ENCODE measurements at places on chromosomes 12 and 14. TPM values are rescaled to one million over a fixed set of nuclear protein-coding genes. Genes with fewer than 3 reads are reported as not detected.

DNA sequence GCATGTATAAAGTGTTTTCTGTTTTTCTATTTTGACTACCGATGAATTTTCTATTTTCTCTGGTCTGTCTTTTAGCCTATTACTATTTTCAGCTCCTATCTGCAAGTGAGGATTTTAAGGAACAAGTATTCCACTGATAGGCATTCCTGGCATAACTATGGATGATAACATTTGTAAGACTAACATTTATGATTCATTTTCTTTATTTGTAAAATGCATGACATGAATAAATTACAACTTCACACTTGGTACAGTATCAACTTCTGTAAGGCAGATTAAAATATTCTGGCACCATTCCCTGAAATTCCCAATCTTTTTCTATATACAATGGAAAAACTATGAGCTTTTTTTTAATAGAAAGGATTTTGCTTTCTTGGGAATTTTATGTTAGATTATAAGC is 121.0 kb upstream of the GARIN2 start:
- H3K27ac ChIP-seq = no peak overlapping the region
- no peak overlapping the region for H3K4me3 ChIP-seq
- H3K36me3 ChIP-seq = no peaks in the 10 kb centered on the region
- H3K27me3 ChIP-seq = no peaks in the 10 kb centered on the region

- H3K4me1 ChIP-seq = peaks cover 9% of the 10 kb centered on the region
- no peak for DNase-seq
- H3K27me3 ChIP-seq = peaks cover 49% of the 10 kb centered on the region
- no peak overlapping the region for H3K27ac ChIP-seq
These were observed 94.3 kb downstream of the GALNT8 start for GRCh38 chr12:4814485-4814884.

GRCh38 chr12:31850268-31850667 is 108.9 kb upstream of the RESF1 start:
- H3K36me3 ChIP-seq = no peaks in the 10 kb centered on the region
- no peak overlapping the region for H3K27ac ChIP-seq
- H3K4me1 ChIP-seq = peaks cover 24% of the 10 kb centered on the region

GRCh38 chr14:51609955-51610283 is 41.8 kb upstream of the FRMD6 start:
- DNase-seq = no peak
- H3K27ac ChIP-seq = no peak overlapping the region
- no peaks in the 10 kb centered on the region for H3K36me3 ChIP-seq
- H3K4me3 ChIP-seq = no peak overlapping the region

- H3K27me3 ChIP-seq = no peaks in the 10 kb centered on the region
- peak overlapping the region; percentile 68 for H3K27ac ChIP-seq
- H3K4me3 ChIP-seq = peak overlapping the region; percentile 37
- no peak for DNase-seq
- peaks cover 4% of the 10 kb centered on the region for H3K36me3 ChIP-seq
These were observed 56.4 kb upstream of the ATP2A2 start for GRCh38 chr12:110224379-110225304.

DNA sequence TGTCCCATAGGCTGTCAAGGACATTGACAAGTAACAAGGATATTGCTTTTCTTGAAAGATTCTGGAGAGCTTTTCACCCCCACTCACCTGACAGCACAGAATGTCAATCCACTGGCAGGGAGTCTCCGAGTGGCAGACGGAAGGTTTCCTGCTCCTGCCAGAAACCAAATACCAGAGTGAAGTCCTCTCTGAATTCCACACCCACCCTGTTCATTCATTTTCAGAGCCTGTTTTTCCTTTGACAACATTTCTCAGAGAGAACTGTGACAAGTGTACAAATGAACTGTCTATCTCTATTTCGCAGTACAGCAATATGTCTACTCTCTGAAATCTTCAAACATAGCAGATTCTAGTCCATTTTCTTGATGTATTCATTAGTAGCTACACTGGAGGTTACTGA is 26.2 kb upstream of the BICD1 start:
- no peaks in the 10 kb centered on the region for H3K4me1 ChIP-seq
- no peaks in the 10 kb centered on the region for H3K27me3 ChIP-seq
- H3K4me3 ChIP-seq = no peak overlapping the region
- DNase-seq = no peak
- no peak overlapping the region for H3K27ac ChIP-seq

GRCh38 chr12:33529810-33530209 is 90.2 kb upstream of the SYT10 start:
- no peaks in the 10 kb centered on the region for H3K27me3 ChIP-seq
- H3K4me3 ChIP-seq = no peak overlapping the region
- no peak for DNase-seq
- H3K4me1 ChIP-seq = no peaks in the 10 kb centered on the region
- H3K36me3 ChIP-seq = no peaks in the 10 kb centered on the region
- no peak overlapping the region for H3K27ac ChIP-seq

- peak; percentile 80 for DNase-seq
- H3K4me3 ChIP-seq = peak overlapping the region; percentile 88
These were observed 106.6 kb downstream of the PRICKLE1 start for GRCh38 chr12:42482748-42483520.

DNA sequence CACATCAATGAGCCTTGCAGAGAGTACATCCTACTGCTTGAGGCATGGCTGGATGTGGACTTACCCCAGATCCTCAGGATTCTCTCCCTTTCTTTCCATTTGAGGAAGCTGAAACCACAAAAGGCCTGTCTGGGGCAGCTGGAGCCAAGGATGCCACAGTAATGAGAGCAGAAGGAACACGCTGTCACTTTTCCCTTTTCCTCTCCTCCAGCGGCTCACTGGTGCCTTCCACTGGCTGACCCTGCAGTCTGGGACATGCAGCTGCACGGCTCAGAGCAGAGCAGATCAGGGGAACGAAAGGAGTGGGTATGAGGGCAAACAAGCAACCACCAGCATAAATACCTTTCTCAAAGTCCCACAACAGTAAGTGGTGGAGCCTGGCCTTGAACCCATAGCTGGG is 78.2 kb downstream of the GAS2L3 start:
- no peak overlapping the region for H3K4me3 ChIP-seq
- no peak for DNase-seq
- H3K27ac ChIP-seq = no peak overlapping the region
- peaks cover 4% of the 10 kb centered on the region for H3K27me3 ChIP-seq

DNA sequence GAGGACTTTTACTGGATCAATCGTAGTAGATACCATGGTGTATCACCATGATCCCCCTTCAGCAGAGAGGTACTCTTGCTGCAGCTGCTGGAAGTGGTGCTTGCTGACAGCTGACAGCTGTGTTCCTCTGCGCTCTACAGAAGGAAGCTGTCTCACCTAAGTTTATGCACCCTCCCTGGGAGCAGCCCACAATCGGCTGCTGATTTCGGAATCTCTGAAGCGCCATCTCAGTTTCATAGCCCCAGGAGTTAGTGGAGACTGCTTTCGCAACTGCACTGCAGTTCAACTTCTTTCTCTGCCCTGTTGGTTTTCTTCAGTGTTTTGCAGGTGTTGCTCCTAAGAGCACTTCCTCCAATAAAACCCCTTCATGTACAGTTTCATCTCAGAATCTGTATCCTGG is 237.9 kb downstream of the PAWR start:
- no peak for DNase-seq
- no peaks in the 10 kb centered on the region for H3K36me3 ChIP-seq

DNA sequence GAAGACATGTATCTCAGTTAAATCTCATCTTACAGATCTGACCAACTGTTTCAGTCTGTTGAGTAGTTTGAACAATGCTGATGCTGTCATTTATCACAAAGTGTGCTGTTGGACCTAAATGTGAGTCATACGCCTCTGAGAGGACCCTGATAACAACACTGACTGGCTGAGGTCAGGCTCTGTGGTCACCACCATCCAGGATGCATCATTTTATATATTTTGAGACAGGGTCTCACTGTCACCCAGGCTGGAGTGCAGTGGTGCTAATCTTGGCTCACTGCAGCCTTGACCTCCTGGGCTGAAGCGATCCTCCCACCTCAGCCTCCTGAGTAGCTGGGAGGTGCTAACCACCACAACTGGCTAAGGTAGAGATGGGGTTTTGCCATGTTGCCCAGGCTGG is 181.0 kb upstream of the RGS6 start:
- H3K4me1 ChIP-seq = peaks cover 10% of the 10 kb centered on the region
- no peak for DNase-seq
- H3K27ac ChIP-seq = no peak overlapping the region
- H3K27me3 ChIP-seq = no peaks in the 10 kb centered on the region
- no peaks in the 10 kb centered on the region for H3K36me3 ChIP-seq
- no peak overlapping the region for H3K4me3 ChIP-seq

The NTF3 gene
- 1.2 TPM for total RNA-seq

The TMX1 gene
- 34.6 TPM for total RNA-seq

The PLA2G1B gene
- total RNA-seq = 42.2 TPM

The CEBPE gene
- total RNA-seq = 0.32 TPM

The P2RX2 gene
- 0.56 TPM for total RNA-seq

The TBX5 gene
- total RNA-seq = 15.7 TPM

The CLEC4E gene
- total RNA-seq = 21.5 TPM

The RAB3IP gene
- total RNA-seq = 28.2 TPM

The CMA1 gene
- total RNA-seq = 2.4 TPM

The DNAI7 gene
- total RNA-seq = 6.7 TPM

The KLRC4 gene
- total RNA-seq = not detected

The LRIG3 gene
- total RNA-seq = 30.5 TPM

The POMT2 gene
- 23.5 TPM for total RNA-seq

The LACRT gene
- total RNA-seq = not detected

The TSPAN19 gene
- 6.6 TPM for total RNA-seq
